ENCODE measurements at places on chromosomes 2 and 18.

GRCh38 chr2:133405252-133405651 is 163.0 kb downstream of the NCKAP5 start:
- no peak for DNase-seq

- DNase-seq = no peak
Observed at GRCh38 chr18:51137891-51138290, 59.6 kb downstream of the MEX3C start.

GRCh38 chr18:31447530-31448191 is at the start of gene DSG3:
Gene DSG3, plus strand, starts transcription at chr18:31447741. Its CDS starts 137 bp downstream, at chr18:31447878.
- DNase-seq = no peak

DNA sequence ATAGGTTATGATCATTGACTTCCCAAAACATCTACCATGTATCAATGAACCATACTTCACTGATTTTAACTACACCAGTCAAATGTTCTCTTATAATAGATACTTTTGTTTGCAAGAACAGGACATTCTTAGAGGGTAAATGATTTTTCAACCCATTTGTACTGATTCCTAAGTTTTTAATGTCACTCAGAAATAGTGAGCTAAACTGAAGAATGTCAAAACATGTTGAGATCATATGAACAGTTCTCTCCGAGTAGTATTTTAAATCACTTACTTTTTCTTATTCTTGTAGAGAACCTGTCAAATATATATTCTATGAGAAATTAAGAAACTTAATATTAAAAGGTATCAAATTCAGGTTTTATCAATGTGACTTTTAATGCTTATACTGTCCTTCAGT is 1362.9 kb upstream of the SLC39A10 start:
- DNase-seq = no peak

DNA sequence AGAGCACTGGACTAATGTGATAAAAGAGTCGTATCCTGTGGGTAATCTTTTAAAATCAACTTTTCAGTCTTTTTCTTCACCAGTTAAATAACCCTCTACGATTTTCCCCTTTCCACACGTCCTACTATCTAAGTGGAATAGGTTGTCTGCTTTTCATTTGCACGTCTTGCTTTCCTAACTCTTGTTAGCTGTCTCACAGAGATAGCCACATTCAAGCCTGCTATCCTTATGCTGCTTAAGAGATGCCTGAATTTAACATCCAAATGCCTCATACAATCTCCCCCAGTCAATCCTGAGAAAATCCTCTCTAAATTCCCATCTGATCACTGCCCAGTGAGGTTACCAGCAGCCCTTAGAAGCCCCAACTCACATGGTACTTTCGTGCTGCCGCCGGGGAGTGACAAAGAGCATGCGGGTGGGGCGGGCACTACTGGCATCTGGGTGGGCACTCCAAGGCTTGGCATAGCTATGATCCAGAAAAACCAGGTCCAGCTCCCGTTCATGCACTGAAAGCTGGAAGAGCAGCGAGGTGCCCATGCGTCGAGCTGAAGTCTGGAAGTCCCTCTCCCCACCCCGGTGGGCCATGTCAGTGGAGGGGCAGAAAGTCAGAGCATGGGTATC is 1.5 kb downstream of the KANSL3 start:
- DNase-seq = no peak

GRCh38 chr18:74380916-74381315 is 65.3 kb downstream of the C18orf63 start:
- no peak for DNase-seq

DNA sequence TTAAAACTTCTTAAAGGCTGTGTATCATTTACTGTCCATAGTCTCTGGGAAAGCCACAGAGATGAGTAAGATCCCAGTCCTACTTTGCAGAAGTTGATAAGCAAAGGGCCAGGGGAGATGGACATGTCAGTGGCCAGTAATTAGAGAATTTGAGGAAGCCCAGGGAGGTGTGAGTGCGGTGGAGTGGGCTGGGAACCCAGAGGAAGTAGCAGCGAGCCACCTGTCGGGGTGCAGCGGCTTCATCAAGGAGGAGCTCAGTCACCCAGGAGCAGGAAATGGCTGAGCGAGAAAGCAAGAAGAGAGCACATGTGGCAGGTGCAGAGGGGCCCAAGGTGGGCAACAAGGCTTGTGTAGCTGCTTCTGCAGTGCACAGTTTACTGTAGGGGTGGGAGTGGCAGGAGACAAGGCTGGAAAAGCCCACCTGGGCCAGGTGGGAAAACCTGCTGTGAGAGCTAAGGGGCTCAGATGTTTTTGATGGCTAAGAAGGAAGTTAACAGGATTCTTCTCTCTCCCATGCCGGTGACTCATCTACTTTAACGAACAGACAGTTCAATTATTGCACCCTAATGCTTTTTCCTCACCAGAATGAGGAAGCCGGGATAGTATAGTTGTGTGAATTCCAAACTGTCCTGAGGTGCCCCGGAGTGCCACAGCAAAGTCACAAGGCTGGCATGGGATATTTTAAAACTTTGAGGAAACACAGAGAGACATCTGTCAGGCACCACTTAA is 34.8 kb upstream of the MGAT5 start:
- no peak for DNase-seq

DNA sequence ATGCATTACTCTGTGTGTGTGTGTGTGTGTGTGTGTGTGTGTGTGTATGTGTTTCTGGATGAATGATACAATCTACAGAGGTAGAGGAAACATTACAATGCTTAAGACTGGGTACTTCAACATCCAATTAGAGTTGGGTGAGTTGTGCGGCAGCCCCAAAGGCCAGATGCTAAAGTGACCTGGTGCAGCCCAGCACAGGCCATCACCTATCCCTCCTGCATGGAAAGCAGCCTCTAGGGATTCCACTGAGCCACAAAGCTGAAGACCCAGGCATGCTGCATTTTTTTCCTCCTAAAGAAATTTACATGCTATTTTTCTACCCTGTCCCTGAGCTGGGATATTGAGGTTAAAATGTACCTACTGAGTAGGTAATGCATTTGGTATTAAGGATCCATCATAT is 79.1 kb upstream of the ETAA1 start:
- DNase-seq = no peak

- DNase-seq = no peak
Observed at GRCh38 chr2:54471221-54471711, 15.1 kb downstream of the SPTBN1 start.

DNA sequence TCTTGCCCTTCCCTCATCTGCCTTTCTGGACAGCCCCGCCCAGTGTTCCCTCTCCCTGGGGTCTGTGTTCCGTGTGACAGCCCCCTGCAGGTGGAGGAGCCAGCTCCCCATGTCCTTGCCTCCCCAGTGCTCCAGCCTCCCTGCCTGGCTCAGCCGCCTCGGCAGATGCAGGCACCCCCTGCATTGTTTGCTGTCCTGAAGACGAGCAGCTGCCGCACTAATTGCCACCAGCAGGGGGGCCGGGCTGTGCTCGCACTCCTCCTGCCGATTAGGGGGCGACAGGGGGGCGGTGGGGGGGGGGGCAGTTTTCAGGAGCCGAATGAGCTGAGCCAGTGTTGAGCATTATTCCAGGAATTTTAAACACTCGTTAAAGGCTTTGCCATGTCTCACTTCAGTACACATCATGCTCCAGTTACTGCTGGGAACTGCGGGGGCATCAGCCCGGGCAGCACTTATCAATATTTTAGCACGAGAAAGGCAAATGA is 23.3 kb downstream of the SIX3 start:
- no peak for DNase-seq

GRCh38 chr2:160889439-160890170 is 270.6 kb upstream of the TANK start:
- DNase-seq = no peak

- DNase-seq = no peak
Observed at GRCh38 chr2:20611077-20611843, 39.6 kb downstream of the HS1BP3 start.

DNA sequence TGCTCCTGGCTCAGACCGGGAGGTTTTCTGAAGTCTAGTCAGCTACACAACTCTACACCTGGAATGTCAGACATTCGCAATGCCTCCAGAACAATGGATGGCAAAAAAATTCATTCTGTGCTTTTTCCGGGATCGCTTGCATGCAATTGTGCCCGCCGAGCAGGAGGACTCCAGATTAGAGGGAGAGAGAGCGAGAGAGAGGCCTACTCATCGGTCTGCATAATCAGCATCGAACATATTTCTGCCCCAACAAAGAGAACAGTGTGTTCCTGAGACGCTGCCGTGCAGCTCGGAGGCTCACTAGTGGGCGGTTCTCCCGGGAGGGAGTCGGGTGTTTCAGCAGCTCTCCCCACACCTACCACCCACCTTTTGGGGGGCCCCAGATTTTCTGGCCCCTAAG is 117.1 kb downstream of the KLHL29 start:
- no peak for DNase-seq

DNA sequence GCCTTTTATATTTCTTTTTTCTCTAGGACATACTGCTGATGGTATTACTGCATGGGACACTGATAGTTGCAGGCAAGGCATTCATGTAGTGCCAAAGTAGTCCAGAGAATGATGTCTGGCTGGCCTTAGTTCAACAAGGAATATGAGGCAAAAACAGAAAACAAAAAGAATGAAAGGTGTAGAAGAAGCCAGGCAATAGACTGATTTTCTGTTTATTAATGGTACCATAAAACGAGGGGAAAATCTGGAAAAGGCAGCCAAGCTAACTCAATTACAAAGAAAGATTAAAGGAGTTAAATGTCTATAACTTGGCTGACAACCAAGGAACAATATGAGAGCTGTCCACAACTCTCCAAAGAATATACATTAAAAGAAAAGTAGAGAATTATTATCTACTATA is 284.9 kb downstream of the ZEB2 start:
- no peak for DNase-seq

DNA sequence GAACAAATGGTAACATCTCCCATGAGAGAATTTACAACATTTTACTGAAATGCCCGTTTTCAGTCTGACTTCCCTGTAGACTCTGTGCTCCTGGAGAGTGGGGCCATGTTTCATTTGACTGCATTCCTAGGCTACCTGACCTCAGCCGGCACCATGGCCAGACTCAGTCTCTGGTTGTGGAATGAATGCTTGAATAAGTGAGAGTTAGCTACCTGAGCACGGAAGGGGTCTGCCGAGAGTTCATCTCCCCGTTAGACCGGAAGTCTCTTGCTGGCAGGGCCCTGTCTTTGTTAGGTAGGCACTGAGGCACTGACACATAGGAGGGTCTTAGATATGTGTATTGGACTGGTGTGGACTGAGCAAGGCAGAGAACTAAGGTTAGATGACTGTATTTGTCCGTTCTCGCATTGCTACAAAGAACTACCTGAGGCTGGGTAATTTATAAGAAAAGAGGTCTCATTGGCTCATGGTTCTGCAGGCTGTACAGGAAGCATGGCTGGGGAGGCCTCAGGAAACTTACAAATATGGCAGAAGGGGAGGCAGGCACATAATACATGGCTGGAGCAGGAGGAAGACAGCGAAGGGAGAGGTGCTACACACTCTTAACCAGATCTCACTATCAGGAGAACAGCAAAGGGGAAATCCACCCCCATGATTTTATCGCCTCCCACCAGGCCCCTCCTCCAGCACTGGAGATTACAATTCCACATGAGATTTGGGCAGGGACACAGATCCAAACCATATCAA is 271.2 kb downstream of the GLI2 start:
- DNase-seq = no peak

DNA sequence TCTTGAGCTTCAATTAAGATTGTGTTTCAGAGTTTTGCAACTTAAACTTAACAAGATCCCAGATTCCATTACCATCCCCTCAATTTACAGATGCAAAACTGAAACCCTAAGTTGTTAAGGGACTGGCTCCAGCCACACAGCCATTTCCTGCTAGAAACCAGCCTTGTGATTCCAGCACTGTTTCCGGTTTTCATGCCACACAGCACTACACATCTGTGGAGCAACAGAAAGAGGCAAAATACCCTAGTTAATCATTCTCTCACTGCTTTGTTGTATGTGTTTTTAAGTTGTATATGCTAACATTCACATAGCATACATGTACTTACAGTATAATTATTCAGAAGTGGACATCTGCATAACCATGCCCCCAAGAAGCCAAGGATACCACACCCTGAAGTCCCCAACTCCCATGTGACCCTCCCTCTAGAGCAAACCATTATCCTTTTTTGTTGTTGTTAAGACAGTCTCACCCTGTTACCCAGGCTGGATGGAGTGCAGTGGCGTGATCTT is 87.4 kb downstream of the MYO5B start:
- DNase-seq = no peak

GRCh38 chr18:63322206-63322605 is 2.6 kb upstream of the BCL2 start:
- no peak for DNase-seq

All from stimulated activated CD8-positive, alpha-beta memory T cell treated with anti-CD3 and anti-CD28 coated beads, Interleukin-15, amount 100 ng/mL, for 4 hours (primary cell).